ENCODE measurements at places on chromosomes 11 and 22.

DNA sequence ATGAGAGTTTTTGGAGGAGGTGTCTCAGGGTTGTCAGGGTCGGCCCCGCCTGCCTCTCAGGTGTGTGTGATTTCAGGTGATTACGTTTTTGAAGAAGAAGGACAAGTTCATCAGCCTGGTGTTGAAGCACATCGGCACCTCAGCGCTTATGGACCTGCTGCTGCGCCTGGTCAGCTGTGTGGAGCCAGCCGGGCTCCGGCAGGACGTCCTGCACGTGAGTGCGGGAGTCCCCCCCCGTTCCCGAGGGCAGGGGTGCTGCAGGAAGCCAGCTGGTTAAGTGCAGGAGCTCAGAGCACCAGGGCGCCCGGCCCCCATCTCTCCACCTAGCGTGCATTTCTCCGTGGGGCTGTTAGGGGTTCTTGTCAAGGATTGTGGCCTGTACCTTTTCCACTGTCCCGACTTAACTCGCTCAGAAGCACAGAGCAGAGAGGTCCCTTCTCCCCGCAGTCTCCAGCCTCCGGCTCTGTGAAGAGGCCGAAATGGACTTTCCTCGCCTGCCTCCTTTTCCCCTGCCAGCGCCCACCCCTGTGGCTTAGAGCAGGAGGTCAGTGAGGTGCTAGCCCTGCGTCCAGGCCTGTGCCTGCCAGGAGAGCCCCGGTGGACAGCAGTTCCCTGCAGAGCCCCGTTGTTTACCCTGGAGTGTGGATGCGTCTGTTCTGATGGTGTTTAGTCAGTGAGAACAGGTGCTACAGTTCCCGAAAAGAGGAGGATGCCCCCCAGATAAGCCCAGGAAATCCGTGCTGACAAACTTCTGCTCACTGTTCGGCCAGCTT lies 60.2 kb downstream of the SBF1 start:
- no peak for DNase-seq

DNA sequence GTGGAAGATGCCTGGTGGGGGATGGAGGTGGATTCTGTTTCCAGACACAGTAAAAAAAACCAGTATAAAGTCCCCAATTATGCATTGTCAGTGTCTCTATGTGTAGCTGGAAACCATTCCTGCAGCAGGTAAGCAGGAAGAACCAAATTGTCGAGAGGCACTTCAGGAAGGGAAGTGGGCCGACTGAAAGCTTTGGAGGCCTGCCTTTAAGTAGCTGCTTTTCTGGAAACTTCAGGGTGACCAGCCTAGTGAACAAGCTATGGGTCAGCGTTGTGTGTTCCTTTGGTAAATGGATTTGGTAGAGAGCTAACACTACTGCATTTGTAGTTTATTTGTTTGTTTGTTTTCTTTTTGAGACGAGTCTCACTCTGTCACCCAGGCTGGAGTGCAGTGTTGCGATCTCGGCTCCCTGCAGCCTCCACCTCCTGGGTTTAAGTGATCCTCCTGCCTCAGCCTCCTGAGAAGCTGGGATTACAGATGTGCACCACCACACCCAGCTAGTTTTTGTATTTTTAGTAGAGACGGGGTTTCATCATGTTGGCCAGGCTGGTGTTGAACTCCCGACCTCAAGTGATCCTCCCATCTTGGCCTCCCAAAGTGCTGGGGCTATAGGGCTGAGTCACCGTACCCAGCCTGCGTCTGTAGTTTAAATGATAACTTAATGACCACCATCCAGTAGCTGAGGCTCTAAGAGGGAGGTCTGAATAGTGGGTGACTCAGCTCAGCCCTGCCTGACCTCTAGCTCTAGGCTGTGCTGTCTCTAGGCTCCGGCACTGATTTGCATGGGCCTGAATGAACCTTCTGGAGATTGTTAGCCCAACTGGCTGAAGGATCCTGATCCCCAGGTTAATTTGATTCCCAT lies 12.8 kb downstream of the PTPRJ start:
- DNase-seq, result no peak

DNA sequence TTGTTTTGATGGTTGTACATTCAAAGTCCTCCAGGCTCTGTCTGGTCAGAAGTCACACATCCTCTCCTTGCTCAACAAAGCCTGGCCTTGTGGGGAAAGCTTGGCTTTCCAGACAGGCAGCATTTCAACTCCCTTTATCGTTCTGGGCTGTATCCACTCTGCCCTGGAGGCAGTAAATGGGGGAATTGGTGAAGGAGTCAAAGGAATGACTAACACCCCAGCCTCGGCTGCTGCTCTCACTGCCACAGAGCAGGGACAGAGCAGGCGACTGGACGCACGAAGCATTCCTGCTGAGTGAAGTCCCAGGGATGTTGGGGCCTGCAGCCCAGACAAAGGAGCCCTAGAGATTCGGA lies 52.8 kb downstream of the WNT11 start:
- no peak for DNase-seq

DNA sequence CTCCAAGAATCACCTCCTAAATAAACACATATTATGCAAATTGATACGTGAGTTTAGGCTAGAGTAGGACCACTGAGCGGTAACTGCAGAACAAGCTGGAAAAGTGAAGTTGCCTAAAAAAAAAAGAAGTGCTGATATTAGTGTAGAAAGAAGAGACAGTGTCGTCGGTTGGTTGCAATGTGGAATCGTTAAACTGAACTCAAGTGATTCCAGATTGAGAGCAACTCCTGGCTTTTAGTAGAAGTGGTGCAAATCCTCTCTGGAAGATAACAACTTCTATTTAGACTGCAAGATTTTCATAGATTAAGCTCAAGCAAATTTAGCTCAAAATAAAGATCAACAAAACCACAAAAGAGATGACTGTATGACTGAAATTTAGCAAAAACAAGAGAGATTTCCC lies 97.0 kb upstream of the PGR start:
- no peak for DNase-seq

DNA sequence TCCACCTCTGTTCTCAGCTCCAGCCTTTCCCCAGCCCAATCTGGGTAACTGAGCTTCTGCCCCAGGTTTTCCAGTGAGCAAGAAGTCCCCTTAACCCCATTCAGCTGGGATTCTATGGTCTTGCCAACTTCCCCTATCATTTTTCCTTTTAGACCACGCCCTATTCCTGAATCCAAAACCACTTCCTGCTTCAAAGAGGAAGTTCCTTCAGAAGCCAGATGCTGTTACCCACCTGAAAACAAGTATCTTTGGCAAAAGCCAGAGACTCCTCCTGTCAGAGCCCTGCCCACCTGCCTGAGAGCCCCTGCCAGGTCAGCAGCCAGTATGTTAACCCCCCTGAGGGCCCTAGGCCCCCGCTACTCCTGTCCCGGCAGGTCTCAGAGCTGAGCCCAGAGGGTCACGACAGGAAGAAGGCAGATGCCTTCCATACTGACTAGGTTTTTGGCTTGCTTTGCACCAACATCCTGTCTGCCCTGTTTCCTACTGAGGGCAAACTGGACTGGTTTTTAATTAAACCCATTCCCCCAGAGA lies 20.3 kb upstream of the MICAL2 start:
- DNase-seq, result no peak
